ENCODE measurements at places on chromosomes 1 and 21.

DNA sequence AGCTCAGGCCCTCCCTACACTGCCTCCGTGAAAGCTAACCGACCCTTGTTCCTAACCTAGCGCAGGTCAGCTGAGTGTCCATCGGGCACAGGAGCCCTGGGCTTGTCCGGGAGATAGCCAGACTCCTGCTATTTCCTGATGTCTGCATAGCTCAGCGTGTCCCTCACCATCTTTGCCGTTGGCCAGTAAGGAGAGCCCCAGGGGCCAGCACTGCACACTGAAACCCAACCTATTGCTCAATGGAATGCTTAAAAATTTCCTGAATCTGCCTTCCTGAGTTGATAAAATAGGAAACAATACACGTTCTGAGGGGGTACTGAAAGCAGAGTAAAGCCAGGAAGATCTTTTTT is 2.2 kb downstream of the RUNX1 start:
- no peak for DNase-seq

GRCh38 chr1:22280526-22280925 is 137.6 kb upstream of the WNT4 start:
- no peak for DNase-seq

DNA sequence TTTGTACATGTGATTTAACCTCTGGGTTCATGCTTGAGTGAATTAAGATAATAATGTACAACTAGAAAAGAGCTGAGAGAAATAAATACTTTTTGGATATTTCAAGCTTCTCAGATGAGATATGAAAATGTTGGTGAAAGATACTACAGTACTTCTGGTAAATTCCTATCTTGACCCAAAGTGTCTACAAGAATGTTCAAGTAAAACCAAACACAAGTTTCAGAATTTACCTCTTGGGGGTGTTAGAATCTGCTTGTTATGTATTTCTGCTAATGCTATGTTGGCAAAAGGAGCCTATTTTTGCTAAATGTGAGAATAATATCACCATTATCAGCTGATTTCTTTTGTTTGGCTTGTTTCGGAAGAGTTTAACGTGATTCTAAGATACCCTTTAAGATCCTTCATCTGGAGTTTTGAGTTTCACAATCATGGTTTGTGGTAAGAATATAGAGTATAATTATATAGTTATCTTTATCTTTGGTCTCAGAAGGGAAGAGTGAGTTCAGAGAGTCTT is 388.5 kb downstream of the LMO4 start:
- no peak for DNase-seq

GRCh38 chr1:116115476-116116439 is 4.6 kb downstream of the MAB21L3 start:
- DNase-seq = no peak

DNA sequence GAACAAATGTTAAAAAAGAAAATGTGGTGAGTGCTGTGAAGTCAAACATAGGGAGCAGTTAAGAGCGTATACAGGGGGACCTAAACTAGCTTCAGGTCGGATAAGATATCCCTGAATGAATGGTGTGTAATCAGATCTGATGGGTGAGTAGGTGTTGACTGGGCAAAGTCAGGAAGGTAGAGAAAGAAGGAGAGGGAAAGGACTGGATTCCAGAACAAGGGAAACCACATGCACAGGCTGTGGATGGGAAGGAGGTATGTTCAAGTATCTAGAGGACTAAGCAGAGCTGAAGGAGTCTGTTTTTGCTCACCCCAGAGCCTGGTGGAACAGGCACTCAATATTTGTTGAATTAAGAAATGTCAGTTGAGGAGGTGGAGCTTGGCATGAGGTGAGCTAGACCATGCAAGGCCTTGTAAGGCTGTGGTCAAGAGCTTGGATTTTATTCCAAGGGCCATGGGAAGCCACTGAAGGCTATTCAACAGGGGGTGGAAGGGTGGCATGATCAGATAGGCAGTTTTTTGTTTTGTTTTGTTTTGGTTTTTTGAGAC is 27.4 kb downstream of the MAP7D1 start:
- no peak for DNase-seq

DNA sequence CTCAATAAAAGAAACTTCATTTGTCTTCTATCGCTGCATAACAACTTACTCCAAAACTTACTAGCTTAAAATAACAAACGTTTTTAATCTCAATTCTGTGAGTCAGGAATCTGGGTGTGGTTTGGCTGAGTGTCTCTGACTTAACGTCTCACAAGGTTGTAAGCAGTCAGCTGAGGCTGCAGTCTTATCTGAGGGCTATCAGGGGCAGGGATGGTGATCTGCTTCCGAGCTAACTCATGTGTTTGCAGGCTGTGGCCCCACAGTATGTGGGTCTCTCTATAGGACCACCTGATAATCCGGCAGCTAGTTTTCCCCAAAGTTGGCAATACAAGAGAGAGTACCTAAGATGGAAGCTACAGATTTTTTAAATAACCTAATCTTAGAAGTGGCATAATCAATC is 234.2 kb upstream of the FGGY start:
- DNase-seq = no peak

GRCh38 chr1:84253891-84254290 is 47.6 kb upstream of the SAMD13 start:
- DNase-seq = no peak

DNA sequence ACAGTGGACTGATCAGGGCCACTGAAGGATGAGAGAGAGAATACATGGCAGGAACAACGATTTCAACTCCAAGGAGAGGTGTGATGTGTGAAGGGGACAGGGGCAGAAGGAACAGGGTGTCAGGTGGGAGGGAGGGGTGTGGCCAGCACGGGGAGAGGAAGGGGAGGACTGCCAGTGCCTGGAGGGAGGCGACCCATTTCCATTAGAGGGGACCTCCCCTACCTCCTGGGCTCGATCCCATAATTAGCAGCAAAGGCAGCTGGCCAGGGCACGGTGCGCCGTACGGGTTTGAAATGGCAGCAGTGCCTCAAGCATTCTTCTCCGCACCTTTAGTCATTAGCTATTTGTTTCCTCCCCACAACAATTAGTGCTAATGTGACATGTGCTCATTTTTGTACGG is 22.7 kb downstream of the CRYAA start:
- no peak for DNase-seq

DNA sequence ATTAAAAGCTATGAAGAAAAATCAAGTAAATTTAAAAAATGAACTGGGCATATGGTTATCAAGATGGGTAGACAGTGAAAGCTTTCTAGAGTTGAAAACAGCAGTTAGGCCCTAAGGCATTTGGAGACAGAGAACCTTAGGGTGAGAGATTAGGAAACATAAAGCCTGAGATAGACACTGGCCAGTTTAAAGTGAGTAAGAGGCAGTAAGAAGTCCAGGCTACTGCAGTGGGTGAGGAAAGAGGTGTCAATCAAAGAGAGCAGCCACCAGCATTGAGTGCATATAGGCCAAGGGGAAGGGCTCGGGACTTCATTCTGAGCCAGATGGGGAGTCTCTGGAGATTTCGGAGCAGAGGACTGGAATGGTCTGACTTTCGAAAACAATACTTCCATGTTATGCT is 1360.5 kb upstream of the ADGRL4 start:
- no peak for DNase-seq

DNA sequence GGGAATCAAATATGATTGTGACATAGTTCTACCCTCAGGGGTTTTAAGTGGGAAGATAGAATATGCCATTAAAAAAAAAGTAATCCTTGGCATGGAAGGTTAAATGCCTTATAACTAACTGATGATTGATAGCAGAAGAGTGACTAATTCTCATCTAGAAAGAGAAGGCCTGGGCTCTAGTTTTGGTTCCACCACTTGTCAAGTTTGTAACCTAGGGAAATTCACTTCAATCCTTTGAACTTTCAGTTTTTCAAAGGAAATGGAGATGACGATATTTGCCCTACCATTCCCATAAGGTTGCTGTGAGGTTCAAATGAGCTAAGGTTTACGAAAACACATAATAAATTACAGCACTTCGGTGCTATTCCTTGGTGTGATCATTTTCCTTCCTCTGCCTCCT is 88.5 kb downstream of the GPR88 start:
- no peak for DNase-seq

DNA sequence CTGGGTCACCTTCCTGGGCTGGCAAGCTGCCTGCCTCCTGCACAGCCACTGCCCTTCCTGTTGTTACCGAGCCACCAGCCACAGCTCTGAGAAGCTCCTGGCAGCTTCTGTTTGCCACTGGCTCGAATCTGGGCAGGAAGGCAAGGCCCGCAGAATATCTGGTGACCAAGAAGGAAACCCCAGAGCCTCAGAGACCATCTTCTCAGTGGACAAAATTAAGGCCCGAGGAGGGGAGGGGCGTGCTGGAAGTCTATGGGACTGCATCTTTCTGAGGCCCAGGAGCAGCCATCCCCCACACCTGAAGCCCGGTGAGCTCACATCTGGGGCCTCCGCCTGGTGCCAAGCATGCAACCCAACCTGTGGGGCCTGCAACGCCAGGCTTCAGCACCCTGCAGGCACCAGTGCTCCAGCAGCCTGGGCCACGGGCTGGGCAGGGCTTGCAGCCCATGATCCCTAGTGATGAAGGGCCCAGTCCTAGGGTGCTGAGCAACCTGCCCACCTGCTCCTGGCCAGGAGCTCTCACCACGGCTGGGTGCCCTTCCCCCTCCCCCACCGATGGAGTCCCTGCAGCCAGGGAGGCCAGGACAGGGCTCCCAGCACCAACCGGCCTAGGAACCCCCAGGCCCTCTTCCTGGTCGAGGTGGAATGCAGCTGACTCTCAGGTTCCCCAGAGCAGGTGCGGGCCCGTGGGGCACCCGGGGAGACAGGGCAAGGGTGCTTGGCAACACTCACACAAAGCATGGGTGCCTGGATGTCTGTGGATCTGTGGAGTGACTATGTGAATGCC is 879 bp downstream of the CPTP start:
- no peak for DNase-seq

GRCh38 chr1:79037085-79037484 is 30.6 kb upstream of the ADGRL4 start:
- DNase-seq = no peak

GRCh38 chr21:29289317-29289716 is 9.4 kb upstream of the BACH1 start:
- DNase-seq = no peak

GRCh38 chr1:1291023-1291528 is 10.8 kb downstream of the SCNN1D start:
- no peak for DNase-seq

- DNase-seq = no peak
Observed at GRCh38 chr1:210505601-210506496, 177.1 kb downstream of the HHAT start.

GRCh38 chr21:26847002-26847401 is 1.8 kb upstream of the ADAMTS1 start:
- no peak for DNase-seq

DNA sequence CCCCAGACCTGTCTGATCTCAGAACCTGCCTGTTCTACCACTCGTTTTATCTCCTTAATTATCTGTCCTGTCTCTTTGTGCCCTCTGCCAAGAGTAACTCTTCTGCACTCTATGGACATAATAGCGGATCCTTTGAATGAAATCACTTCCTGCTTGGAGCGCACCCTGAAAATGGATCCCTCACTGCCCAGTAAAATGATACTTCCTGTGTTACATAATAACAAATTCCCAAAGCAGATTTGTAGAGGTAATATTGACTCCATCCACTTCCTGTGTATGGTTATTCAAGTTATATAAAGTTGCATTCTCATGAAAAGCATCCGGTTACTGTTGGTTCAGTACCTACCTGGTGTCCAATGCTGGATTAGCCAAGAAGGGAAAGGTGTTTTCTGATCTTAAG is 246.0 kb downstream of the TRABD2B start:
- DNase-seq = peak; percentile 15

DNA sequence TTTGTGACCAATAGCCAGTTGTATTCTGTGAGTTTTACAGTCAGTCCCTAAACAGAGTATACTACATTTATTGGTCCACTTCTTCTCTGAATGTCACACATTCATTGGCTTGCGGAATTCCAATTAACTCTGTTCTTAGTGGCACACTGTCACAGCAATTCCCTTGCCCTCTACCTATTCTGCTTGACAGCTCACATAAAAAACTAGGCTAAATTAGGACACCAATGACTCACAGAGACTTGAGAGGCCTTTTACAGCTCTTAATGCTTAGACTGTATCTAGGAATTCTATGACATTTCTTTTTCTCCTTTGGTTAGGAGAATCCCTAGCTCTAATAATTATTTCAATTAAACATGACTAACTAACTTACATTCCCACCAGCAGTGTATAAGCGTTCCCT is 104.1 kb downstream of the NEGR1 start:
- DNase-seq = no peak

DNA sequence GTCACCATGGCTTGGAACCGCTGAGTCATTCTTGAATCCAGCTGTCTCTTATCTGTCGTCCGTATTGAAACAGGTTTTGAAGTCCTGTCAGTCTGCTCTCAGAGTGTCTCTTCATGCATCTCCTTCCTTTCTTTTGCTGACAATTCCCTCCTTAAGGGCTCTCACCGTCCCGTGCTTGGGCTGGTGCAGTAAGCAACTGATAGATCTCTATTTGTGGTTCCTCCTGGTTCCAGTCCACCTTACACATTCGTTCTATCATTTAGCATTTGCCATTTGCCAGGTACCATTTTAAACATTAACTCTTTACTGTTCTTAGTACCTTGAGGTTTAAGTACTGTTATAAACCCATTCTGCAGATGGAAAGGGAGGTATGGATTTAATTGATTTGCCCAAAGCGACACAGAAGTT is 88.9 kb downstream of the DYRK1A start:
- no peak for DNase-seq

DNA sequence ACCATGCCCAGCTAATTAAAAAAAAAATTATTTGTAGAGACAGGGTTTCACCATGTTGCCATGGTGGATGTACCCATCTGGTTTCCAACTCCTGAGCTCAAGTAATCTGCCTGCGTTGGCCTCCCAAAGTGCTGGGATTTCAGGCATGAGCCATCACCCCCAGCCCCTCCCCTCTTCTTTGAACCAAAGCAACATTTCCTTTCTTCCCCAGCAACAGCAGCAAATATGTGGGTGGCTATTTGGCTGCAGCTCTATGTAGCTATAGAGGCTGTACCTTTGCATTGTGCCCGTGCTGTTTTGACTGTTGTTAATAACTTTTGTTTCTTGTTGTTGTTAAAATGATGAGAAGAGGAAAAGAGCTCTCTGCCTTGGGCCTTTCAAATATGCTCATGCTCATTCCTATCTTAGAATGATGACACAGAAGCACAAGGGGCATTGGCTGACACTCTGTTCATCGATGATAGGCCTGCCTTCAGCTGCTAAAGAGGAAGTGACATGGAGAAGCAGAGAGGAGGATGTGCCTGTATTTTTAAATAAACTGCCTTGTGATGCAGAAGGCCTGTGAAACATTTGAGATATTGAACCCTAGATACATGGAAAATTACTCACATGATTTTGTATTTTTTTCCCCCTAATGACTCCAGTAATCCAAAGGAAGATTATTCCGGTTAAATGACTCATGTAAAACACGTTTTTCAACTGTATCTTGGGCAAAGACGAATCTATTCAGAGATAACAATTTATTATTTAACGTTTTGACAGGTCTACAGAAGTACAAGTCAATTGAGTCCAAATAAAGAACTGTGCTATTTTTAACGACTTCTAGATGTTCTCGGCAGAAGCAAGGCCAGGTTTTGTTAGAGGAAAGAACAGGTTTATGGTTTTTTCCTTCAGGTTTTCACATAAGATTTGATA is 20.5 kb upstream of the XPR1 start:
- DNase-seq = peak; percentile 51

DNA sequence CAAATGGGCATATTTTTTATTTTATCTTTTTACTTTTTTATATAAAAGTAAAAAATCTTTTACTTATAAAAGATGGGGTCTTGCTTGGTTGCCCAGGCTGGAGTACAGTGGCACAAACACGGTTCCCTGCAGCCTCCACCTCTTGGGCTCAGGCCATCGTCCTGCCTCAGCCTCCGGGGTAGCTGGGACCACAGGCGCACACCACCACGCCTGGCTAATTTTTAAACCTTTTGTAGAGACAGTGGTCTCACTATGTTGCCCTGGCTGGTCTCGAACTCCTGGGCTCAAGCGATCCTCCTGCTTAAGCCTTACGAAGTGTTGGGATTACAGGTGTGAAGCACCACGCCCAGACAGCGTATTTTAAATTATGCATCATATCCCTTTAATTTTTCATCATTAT is 986 bp downstream of the H6PD start:
- no peak for DNase-seq
